ENCODE measurements at places on chromosomes 12 and 14. TPM values are rescaled to one million over a fixed set of nuclear protein-coding genes. Genes with fewer than 3 reads are reported as not detected.

ETFBKMT gene
- 1.5 TPM for total RNA-seq

CCDC177 gene
- total RNA-seq = not detected

AICDA gene
- total RNA-seq = not detected

KLHDC1 gene
- total RNA-seq = 1.3 TPM

DNA sequence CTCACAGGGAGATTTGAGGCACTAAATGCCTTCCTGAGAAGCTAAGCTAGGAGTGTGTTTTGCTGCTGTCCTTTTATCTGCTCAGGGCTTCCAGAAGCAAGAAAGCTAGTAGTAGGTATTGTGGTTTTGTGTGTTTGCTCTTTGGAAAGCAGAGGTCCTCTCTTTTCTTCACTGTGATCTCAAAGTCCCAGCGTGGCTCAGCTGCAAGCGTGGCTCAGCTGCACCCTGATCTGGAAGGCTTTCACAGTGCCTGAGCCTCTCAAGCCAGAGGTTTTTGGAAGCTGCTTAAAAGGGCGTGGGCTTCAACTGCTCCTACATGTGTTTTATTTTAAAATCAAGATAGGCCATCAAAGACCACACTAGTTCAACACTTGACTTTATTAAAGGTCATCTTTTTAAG, 337.4 kb upstream of the RGS6 start:
- H3K27me3 ChIP-seq = no peaks in the 10 kb centered on the region
- H3K4me1 ChIP-seq = no peaks in the 10 kb centered on the region
- no peak overlapping the region for H3K27ac ChIP-seq
- DNase-seq = no peak
- H3K36me3 ChIP-seq = no peaks in the 10 kb centered on the region

- no peaks in the 10 kb centered on the region for H3K27me3 ChIP-seq
- no peak overlapping the region for H3K27ac ChIP-seq
- no peaks in the 10 kb centered on the region for H3K4me1 ChIP-seq
- no peak for DNase-seq
- H3K4me3 ChIP-seq = no peak overlapping the region
These were observed 10.9 kb upstream of the TAC3 start for GRCh38 chr12:57027011-57027804.

GRCh38 chr12:6262623-6263022, 47.9 kb upstream of the PLEKHG6 start:
- H3K4me3 ChIP-seq = no peak overlapping the region
- H3K4me1 ChIP-seq = no peaks in the 10 kb centered on the region
- H3K27ac ChIP-seq = no peak overlapping the region
- no peaks in the 10 kb centered on the region for H3K27me3 ChIP-seq

DNA sequence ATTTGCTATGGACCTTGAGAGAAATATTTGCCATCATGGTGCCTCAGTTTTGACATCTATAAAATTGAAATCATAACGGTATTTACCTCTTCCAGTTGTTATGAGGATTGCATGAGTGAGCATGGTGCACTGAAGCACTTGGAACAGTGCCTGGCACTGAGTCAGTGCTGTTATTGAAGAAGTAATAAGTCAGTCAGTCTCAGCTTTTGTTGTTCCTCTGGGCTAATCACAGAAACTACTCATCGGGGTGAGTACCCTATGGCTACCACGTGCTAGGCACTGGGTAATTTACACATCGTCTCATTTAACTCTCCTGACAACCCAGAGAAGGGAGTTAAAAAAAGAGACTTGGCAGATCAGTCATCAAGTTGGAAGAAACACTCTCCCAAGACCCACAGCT, 159.5 kb upstream of the NRXN3 start:
- H3K27me3 ChIP-seq = no peaks in the 10 kb centered on the region
- no peak for DNase-seq
- no peaks in the 10 kb centered on the region for H3K36me3 ChIP-seq
- no peak overlapping the region for H3K27ac ChIP-seq
- H3K4me3 ChIP-seq = no peak overlapping the region

GRCh38 chr12:1457901-1458300, 136.5 kb downstream of the FBXL14 start:
- no peaks in the 10 kb centered on the region for H3K4me1 ChIP-seq
- no peaks in the 10 kb centered on the region for H3K36me3 ChIP-seq
- no peaks in the 10 kb centered on the region for H3K27me3 ChIP-seq
- H3K27ac ChIP-seq = no peak overlapping the region
- H3K4me3 ChIP-seq = no peak overlapping the region

- no peak overlapping the region for H3K4me3 ChIP-seq
- H3K27me3 ChIP-seq = no peaks in the 10 kb centered on the region
- no peaks in the 10 kb centered on the region for H3K4me1 ChIP-seq
- no peaks in the 10 kb centered on the region for H3K36me3 ChIP-seq
These were observed 5.2 kb downstream of the INHBC start for GRCh38 chr12:57439762-57440266.

DNA sequence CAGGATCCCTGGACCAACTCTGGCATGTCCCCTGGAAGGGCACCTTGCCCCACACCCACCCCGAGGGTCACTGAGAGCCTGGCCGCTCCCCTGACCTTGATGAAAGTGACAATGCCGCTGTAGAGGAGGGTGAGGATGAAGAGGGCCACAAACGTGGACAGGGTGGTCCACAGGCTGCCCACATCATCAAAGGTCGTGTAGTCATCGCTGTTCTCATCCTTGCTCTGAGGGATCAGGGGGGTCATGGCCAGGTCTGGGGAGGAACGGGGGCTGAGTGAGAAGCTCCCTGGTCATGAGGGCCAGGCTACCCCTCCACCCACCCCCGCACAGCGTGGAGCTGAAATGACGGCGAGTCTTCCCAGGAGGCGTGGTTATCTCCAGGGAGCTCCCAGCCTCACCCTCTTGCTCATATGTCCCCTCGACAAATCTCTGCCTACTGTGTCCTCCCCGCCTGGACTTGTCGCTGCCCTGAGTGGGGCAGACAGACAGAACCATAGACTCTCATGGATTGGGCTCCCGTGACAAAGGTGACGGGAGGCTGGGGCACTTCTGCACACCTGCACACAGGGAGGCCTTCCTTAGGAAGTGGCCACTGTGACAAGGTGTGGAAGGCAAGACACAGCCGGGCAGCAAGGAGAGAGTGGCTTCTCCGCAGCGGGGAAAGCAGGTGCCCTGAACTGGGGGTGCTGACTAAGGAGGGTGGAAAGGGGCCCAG, 311.1 kb downstream of the TMEM121 start:
- H3K36me3 ChIP-seq = no peaks in the 10 kb centered on the region
- no peaks in the 10 kb centered on the region for H3K27me3 ChIP-seq
- no peaks in the 10 kb centered on the region for H3K4me1 ChIP-seq
- no peak overlapping the region for H3K27ac ChIP-seq

DNA sequence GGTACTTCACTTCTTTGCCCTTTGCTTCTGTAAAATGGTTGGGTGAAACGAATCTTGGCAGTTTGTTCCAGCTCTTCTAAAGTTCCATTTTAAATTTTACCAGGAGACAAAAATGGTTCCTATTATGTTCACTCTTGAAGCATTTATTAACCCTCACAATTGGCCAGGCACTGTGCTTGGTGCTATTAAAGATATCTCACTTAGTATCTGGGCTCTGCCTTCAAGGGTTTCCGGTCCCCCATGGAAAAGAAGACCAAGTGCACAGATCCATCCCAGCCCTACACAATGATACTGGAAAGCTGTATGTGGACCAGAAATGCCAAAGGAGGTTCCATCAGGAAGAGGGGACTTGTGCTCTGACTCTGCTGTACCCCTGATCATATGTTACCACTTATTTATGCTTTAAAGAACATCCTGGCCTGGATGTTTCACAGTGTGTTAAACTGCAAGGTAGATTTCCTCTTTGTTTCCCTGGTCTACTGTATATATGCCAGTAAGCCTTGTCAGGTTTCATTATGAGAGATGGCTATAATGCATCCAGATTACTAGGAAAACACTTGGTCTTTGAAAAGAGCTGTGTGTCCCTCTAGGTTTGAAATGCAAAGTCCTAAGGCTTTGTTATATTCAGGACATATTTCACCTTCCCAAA, 154.8 kb downstream of the PRKCH start:
- no peaks in the 10 kb centered on the region for H3K27me3 ChIP-seq
- H3K4me3 ChIP-seq = no peak overlapping the region
- no peak overlapping the region for H3K27ac ChIP-seq
- no peaks in the 10 kb centered on the region for H3K36me3 ChIP-seq
- DNase-seq = no peak

DNA sequence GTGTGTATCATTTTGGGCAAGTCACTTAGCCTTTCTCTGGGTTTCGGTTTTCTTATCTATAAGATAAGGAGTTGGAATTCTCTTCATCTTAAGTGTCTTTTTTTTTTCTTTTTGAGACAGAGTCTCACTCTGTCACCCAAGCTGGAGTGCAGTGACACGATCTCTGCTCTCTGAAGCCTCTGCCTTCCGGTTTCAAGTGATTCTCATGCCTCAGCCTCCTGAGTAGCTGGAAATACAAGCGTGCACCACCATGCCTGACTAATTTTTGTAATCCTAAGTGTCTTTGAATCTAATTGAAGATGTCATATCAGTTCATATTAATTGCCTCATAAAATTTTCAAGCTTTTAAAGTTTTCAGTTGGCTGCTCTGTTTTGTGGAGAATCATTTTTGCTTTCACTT, 4.0 kb downstream of the SRGAP1 start:
- DNase-seq = no peak
- H3K36me3 ChIP-seq = no peaks in the 10 kb centered on the region
- H3K27me3 ChIP-seq = no peaks in the 10 kb centered on the region
- 0 out of 2 replicates have a peak overlapping the region, but pooled peaks have one; percentile 1 for H3K4me3 ChIP-seq
- H3K4me1 ChIP-seq = peaks cover 40% of the 10 kb centered on the region

GRCh38 chr12:52493172-52493571, at the start of gene KRT6A:
TSS of gene KRT6A (minus strand) at chr12:52493257. CDS start at chr12:52493188, 69 bp downstream.
- DNase-seq = no peak
- no peak within 1 kb of the TSS for H3K4me3 ChIP-seq
- H3K36me3 ChIP-seq = no peaks in the 10 kb centered on the region
- H3K27me3 ChIP-seq = peaks cover 7% of the 10 kb centered on the region

DNA sequence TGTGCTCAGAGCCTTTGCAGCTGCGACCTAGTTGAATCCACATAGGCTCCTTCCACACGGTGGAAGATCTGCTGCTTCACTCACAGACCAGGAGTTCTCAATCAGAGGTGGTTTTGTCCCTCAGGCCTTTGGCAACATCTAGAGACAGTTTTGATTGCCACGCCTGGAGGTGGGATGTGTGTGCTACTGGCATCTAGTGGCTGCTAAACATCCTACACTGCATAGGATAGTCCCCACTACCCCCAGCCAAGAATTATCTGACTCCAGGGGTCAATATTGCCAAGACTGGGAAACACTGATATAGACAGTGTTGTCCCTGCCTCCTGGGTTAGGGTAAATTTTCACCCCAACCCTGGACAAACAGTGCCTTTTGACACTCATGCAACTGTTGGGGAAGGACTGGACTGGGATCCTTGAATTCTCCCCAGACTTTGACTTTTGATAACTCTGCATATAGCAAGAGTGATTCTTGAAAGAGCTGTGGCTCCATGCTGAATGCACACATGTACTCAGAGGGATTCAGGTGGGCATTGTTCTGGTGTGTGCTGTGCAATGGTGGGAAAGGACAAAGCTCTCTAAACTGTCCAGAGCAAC, 39.8 kb downstream of the BAZ2A start:
- H3K27me3 ChIP-seq = no peaks in the 10 kb centered on the region
- H3K27ac ChIP-seq = no peak overlapping the region
- no peak overlapping the region for H3K4me3 ChIP-seq
- DNase-seq = peak; percentile 20

DNA sequence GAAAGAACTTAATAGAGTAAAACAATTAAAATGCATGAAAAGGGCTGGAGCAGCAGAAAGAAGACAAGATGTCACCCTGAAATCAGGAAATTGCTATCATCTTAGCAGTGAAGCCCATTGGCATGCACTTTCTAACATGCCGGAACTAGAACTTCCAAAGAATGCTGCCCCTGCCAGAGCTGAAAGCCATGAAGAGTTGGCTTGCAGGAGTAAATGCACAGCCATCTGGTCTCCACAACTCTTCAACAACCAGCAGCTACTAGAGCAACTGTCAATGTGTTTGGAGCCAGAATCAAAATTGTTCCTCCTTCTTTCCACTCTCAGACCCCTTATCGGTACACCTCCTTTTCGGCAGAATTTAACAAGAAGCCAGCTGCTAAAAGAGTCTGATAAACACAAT, 414.1 kb downstream of the KCNH5 start:
- no peak overlapping the region for H3K4me3 ChIP-seq
- no peaks in the 10 kb centered on the region for H3K27me3 ChIP-seq
- no peaks in the 10 kb centered on the region for H3K4me1 ChIP-seq
- no peaks in the 10 kb centered on the region for H3K36me3 ChIP-seq
- no peak for DNase-seq

- DNase-seq = no peak
- H3K27ac ChIP-seq = no peak overlapping the region
- H3K4me1 ChIP-seq = no peaks in the 10 kb centered on the region
- H3K4me3 ChIP-seq = no peak overlapping the region
- no peaks in the 10 kb centered on the region for H3K27me3 ChIP-seq
These were observed 23.0 kb upstream of the ATP2B1 start for GRCh38 chr12:89731614-89732013.

- no peaks in the 10 kb centered on the region for H3K36me3 ChIP-seq
- peaks cover 15% of the 10 kb centered on the region for H3K4me1 ChIP-seq
- H3K27me3 ChIP-seq = no peaks in the 10 kb centered on the region
- no peak overlapping the region for H3K4me3 ChIP-seq
- DNase-seq = no peak
These were observed 420.9 kb downstream of the PCNX1 start for GRCh38 chr14:71328183-71328582.

GRCh38 chr12:115950959-115951358, 326.5 kb downstream of the MED13L start:
- no peaks in the 10 kb centered on the region for H3K27me3 ChIP-seq
- no peak overlapping the region for H3K27ac ChIP-seq
- H3K4me1 ChIP-seq = no peaks in the 10 kb centered on the region

GRCh38 chr14:53411125-53411524, 258.0 kb upstream of the DDHD1 start:
- H3K36me3 ChIP-seq = no peaks in the 10 kb centered on the region
- no peak overlapping the region for H3K4me3 ChIP-seq
- H3K27me3 ChIP-seq = no peaks in the 10 kb centered on the region
- no peak for DNase-seq
- H3K4me1 ChIP-seq = no peaks in the 10 kb centered on the region

DNA sequence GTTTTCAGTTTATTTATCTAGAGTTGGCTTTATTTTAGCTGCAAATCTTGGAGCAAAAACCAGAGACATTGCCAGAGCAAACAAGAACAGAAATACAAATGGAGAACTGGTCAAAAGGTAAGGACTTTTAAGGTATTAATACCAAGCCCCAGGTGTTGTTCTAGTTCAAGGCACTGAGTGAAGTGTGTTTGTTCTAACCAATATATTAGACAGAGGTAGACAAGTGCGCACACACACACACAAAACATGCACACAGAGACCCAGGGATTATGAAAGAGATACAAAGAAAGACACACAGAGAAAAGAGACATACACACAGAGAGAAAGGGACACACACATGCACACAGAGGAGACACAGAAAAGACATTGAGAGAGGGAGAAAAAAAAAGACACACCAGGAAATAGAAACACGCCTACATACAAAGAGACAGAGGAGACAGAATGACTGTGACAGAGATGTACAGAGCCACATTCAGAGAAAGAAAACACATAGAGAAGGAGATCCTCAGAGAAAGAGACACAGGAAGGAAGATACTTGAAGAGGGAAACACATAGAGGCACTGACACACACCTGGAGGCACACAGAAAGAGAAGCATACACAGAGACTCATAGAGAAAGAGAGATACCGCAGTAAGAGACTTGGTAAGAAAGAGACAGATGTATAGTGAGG, 50.2 kb downstream of the MIPOL1 start:
- DNase-seq = no peak
- no peak overlapping the region for H3K4me3 ChIP-seq
- H3K4me1 ChIP-seq = no peaks in the 10 kb centered on the region
- H3K27ac ChIP-seq = no peak overlapping the region
- no peaks in the 10 kb centered on the region for H3K27me3 ChIP-seq

- no peaks in the 10 kb centered on the region for H3K27me3 ChIP-seq
- no peaks in the 10 kb centered on the region for H3K4me1 ChIP-seq
- no peak overlapping the region for H3K4me3 ChIP-seq
- DNase-seq = no peak
- no peaks in the 10 kb centered on the region for H3K36me3 ChIP-seq
These were observed 73.4 kb upstream of the ETV6 start for GRCh38 chr12:11576104-11576503.
